Head of caudate nucleus (tissue), 42 donors: ENCODE measurements at places on chromosomes 4 and X.

- no peak for DNase-seq
Observed at GRCh38 chrX:141814213-141814857, 23.8 kb upstream of the MAGEC3 start.

DNA sequence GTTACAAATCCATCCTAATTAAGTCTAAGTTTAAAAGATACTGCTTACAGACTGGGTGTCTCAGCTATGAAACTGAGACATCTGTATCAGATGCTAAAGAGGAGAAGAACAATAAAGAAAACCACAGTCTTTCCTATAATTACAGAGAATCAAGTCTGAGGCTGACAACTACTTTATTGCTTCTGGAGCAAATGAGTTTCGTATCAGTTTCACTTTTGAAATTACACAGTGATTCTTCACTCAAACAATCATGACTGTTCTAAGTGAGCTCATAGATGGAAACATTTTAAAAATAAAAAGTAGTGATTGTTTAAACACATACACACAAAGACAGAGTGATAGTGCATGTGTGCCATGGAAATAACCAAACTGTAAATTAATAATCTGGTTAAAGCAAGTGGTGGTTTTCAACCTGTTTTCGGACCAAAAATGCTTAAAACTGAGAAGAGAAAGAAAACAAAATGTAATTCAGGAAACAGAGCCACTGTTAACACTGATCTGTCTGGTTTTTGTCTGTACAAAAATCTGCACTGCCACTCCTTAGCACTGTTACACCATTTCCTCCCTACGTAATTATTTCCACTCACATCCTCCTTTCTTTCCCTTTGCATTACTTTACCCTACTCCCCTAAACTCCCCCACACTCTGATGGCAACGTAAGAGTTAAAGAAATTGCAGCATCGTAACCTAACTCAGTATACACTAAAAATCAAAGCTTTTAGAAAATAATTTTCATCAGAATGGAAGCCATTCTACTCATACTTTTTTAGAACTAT lies 12.5 kb downstream of the RFC1 start:
- no peak for DNase-seq

- no peak for DNase-seq
Observed at GRCh38 chr4:25578432-25578831, 77.2 kb upstream of the SLC34A2 start.

GRCh38 chrX:109878236-109878635 lies 124.7 kb upstream of the TMEM164 start:
- DNase-seq = no peak

DNA sequence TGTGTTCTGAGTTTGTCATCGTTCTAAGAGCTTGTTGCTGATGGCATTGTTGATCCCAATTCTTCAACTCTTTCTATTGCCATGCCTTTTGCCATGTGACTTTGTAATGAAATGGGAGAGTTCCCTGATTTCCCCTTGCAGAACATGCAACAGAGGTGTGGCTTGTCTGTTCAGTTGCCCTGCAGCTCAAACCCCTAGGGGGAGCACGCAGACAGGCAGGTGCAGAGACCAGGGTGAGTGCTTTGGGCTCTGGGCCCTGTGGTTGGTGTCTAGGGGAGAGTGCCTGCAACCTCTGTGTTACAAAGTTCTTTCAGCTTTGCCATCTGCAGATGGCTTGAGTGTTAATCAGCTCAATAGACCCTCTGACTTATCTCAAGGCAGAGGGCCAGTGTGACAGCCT lies 332.7 kb downstream of the MID1IP1 start:
- peak; percentile 46 for DNase-seq
